Osteoblast (primary cell): ENCODE measurements at places on chromosomes 5 and 9.

DNA sequence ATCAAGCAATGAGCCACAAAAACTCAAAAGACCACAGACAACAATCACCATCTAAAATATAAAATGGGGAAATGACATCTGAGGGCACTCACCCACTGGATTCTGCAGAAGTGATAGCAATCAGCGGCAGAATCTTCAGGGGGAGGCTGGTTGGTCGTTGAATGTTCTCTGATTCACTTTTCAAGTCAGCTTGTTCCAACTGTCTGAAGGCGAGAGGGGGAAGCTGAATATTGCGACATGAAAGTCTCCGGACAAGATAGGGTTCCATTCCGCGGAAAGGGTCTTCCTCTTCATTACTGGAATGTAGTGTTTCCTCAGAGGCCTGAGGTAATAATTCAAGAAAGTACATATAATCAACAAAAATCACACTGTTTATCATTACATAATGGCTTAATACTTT lies 94.9 kb upstream of the PDE4D start:
- no peak overlapping the region for H3K4me3 ChIP-seq
- no peaks in the 10 kb centered on the region for H3K4me1 ChIP-seq
- no peak for DNase-seq
- H3K27ac ChIP-seq: no peak overlapping the region

- H3K27ac ChIP-seq: no peak overlapping the region
- H3K4me3 ChIP-seq: no peak overlapping the region
- no peaks in the 10 kb centered on the region for H3K36me3 ChIP-seq
These were observed 18.1 kb upstream of the BOD1 start for GRCh38 chr5:173634465-173634983.

DNA sequence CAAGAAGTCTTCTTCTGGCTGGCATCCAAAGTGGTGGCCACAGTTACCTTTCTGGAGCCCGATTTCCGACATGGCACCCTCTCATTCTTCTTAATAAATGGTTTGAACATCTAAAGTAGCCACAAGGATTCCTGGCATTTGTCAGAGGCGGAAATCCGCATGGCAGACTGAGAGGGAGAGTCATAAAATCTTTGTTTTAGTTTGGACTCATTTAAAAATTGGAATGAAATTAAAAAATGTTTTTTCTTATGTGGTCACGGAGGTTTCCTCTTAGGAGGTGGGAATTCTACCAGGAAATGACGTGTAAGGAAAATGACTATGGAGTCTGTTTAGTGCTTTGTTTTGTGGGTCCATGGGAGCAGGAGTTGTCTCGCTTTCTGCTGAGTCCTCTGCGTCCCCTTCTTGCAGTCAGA lies 133.0 kb upstream of the PTCH1 start:
- peak overlapping the region; percentile 70 for H3K4me3 ChIP-seq
- DNase-seq: no peak

DNA sequence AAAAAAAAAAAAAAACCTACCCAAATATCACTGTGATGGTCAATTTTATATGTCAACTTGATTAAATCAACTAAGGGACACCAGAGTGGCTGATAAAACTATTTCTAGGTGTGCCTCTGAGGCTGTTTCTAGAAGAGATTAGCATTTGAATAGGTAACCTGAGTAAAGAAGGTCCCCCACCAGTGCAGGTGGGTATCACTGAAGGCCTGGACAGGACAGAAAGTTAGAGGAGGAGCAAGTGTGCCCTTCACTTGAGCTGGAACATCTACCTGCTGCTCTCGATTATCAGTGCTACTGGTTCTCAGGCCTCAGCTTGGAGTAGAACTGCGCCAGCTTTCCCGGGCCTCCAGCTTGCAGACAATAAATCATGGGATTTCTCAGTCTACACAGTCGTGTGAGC lies 88.7 kb downstream of the TLE1 start:
- DNase-seq: no peak
- no peaks in the 10 kb centered on the region for H3K36me3 ChIP-seq
- no peak overlapping the region for H3K4me3 ChIP-seq
- H3K27me3 ChIP-seq: no peaks in the 10 kb centered on the region
- H3K4me1 ChIP-seq: no peaks in the 10 kb centered on the region

GRCh38 chr9:9563817-9564216 lies 1049.0 kb downstream of the PTPRD start:
- DNase-seq: no peak
- no peaks in the 10 kb centered on the region for H3K36me3 ChIP-seq
- H3K27me3 ChIP-seq: no peaks in the 10 kb centered on the region
- H3K27ac ChIP-seq: no peak overlapping the region
- no peak overlapping the region for H3K4me3 ChIP-seq

DNA sequence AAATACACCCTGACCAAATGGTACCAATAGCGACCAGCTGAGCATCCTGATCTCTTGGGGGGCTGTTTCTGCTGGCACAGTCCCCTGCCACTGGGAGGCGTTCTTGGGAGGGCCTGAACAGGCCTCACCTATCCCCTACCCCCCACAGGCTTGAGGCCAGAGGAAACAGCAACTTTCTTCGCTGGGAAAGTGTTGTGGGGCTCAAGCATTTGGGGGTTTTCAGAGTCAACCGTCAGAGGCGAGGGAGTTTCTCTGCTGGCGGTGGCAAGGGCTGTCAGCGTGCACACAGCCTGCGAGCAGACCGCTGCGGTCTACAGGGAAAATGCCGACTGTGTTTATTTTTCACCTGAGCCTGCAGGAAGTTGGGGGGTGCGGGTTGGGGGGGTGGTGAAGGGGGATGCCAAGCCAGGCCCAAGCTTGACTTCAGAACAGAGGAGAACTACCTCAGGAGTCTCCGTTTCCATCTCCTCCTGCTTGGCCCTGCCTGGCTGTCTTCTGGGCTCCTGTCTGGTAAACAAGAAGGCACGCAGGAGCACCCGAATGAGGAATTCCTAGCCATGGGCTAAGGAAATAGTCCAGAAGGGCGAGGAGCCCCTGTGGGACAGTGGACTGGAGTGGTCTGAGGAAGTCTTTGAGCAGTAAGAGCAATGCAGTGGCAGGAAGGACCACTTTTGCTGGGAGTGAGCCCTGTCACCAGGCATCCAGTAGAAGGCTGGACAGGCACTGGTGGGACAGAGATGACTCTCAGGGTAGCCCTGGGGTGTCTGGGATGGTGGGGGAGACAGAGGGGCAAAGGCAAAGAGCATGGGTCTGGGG lies 18.1 kb downstream of the TCF7 start:
- no peaks in the 10 kb centered on the region for H3K27me3 ChIP-seq
- peak; percentile 13 for DNase-seq
- H3K27ac ChIP-seq: no peak overlapping the region
- H3K4me3 ChIP-seq: no peak overlapping the region
- H3K36me3 ChIP-seq: peaks cover 37% of the 10 kb centered on the region

DNA sequence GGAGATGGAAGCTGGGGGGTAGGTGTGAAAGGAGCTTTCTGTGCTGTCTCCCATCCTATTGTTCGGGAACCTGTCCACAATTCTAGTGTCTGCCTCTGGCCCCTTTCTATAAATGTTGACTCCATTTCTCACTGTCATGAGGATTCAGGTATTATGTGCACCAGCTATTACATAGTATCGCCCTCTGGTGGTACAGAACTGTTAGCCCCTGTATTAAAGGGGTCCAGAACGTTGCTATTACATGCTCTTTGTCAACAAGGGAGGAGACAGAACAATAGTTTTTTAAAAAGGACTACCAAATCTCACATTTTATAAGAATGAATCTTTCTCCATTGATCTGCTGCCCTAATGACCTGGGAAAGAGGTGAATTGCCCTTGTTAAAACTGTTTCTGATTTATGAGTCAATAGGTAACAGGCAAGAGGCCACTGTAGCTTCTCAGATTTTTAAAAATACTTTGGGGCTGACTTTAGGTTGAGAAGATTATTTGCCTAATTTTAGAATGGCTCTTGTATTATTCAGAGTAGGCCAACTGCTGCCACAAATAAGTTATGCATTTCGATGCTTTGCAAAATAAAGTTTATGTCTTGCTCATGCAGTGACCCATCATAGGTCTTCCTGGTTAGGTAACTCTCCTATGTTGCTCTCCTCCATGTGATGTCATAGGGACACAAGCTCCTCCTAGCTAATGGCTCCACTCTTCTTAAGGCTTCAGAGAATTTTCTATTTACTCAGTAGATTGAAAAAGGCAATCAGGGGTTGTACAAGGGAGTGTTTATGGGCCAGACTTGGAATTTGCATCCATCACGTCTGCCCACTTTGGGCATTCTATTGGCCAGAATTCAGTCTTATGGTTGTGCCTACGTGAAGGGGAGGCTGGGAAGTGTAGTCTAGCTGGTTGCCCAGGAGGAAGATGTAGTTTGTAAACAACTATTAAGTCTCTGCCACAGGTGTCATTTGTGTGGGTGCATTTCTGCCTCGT lies 20.8 kb downstream of the DCANP1 start:
- peak; percentile 84 for DNase-seq
- no peak overlapping the region for H3K27ac ChIP-seq
- H3K36me3 ChIP-seq: no peaks in the 10 kb centered on the region
- peaks cover 7% of the 10 kb centered on the region for H3K27me3 ChIP-seq
- H3K4me3 ChIP-seq: no peak overlapping the region
- peaks cover 12% of the 10 kb centered on the region for H3K4me1 ChIP-seq

GRCh38 chr9:385818-386398 lies 171.2 kb downstream of the DOCK8 start:
- H3K4me1 ChIP-seq: no peaks in the 10 kb centered on the region
- H3K27me3 ChIP-seq: no peaks in the 10 kb centered on the region
- no peak overlapping the region for H3K4me3 ChIP-seq
- no peak overlapping the region for H3K27ac ChIP-seq

DNA sequence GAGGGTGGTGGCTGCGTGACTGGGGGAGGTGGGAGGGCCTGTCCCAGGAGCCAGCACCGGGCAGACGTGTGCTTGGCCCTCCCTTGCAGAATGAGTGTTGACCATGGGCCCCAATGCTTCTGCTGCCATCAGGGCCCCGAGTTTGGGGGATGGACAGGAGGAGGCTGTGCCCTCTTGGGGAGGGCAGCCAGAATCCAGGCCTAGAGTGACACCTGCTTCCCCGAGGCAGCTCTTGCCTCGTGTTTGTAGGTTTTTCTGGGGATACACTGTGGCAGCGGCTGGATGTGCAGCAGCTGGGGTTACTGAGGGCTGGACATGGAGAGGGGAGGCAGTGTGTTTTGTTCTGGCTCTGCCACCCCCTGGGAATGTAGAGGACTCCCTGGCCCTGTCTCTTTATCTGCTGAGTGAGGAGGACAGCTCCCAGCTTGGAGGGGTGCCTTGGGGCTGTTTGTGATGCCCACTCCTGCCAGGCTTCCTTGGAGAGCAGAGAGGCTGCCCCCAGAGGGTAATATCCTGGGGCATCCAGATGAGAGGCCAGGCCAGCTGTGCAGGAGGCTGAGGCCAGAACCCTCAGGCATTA lies 22.7 kb downstream of the WNK2 start:
- H3K27ac ChIP-seq: no peak overlapping the region
- no peak overlapping the region for H3K4me3 ChIP-seq
- H3K27me3 ChIP-seq: no peaks in the 10 kb centered on the region
- H3K36me3 ChIP-seq: no peaks in the 10 kb centered on the region
- H3K4me1 ChIP-seq: peaks cover 17% of the 10 kb centered on the region

DNA sequence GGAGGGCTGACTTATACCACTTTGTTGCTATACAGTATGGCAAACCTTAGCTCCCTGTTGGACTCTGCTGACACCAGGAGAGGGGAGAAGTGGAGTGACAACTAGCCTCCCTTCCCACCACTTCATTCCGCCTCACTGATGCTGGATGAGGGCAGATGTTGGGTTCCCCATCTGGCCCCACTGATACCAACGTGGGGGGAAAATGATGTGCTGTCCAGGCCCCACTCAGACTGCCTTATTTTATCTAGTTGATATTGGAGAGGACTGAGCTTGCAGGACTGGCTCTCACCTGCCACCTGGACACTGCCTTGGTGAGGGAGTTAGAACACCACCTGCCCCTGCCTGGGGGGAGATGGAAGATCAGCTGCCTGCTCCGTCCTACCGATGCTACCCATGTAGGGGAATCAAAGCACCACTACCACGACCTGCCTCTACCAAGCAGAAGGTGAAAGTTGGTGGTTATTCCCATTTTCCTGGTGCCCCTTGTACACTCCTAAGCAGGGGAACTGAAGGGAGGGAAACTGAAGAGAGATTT lies 292.1 kb downstream of the GADD45G start:
- no peak overlapping the region for H3K27ac ChIP-seq
- H3K4me1 ChIP-seq: no peaks in the 10 kb centered on the region
- no peak overlapping the region for H3K4me3 ChIP-seq
- H3K27me3 ChIP-seq: no peaks in the 10 kb centered on the region
- DNase-seq: no peak

- no peak for DNase-seq
- H3K27ac ChIP-seq: no peak overlapping the region
- H3K27me3 ChIP-seq: no peaks in the 10 kb centered on the region
- peaks cover 8% of the 10 kb centered on the region for H3K4me1 ChIP-seq
- H3K4me3 ChIP-seq: no peak overlapping the region
These were observed 9.4 kb downstream of the PRELID2 start for GRCh38 chr5:145825751-145826180.
